ENCODE measurements at places on chromosomes 2 and 18.
A peak's percentile ranks its signal among the peaks of the same experiment; 100 is the strongest.

DNA sequence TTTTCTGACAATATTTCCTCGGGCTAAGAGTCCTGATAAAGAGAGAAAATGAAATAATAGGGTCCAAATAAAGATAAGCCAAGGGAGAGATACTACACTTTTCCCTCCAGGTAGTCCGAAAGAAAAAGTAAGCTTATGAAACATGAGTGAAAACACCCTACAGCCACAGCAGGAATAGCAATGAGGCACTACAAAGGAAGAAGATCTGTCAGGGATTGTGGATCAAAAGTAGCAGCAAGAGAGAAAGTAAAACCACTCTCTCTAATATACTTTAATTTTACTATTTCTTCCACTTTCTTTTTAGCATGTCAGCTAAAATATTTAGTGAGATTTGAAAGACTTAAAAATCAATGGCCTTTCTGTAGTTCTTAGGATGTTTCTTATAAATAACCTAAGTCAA is 1601.8 kb downstream of the LRP1B start:
- DNase-seq, result no peak

- no peak for DNase-seq
Observed at GRCh38 chr2:170818752-170819470, 2.2 kb downstream of the GAD1 start.

DNA sequence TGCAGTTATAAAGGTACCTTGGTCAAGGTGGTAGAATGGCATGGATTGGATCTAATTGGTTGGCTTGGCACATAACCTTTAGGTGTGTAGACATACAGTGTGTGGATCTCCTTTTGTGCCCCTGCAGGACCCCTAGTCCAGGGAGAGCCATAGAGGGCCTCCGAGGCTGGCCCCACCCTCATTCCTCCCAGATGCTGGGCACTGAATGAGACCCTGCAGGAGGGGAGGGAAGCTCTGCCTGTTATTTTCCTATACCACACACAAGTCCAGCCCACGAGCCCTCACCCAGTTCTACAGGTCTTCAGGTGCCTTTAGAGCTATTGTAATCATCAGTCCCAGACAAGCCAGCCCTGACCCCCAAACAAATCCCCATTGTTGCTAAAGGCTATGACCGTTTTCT is 58.9 kb downstream of the KCNF1 start:
- DNase-seq, result no peak

GRCh38 chr2:41510108-41510507 is 537.7 kb upstream of the PKDCC start:
- DNase-seq, result no peak

DNA sequence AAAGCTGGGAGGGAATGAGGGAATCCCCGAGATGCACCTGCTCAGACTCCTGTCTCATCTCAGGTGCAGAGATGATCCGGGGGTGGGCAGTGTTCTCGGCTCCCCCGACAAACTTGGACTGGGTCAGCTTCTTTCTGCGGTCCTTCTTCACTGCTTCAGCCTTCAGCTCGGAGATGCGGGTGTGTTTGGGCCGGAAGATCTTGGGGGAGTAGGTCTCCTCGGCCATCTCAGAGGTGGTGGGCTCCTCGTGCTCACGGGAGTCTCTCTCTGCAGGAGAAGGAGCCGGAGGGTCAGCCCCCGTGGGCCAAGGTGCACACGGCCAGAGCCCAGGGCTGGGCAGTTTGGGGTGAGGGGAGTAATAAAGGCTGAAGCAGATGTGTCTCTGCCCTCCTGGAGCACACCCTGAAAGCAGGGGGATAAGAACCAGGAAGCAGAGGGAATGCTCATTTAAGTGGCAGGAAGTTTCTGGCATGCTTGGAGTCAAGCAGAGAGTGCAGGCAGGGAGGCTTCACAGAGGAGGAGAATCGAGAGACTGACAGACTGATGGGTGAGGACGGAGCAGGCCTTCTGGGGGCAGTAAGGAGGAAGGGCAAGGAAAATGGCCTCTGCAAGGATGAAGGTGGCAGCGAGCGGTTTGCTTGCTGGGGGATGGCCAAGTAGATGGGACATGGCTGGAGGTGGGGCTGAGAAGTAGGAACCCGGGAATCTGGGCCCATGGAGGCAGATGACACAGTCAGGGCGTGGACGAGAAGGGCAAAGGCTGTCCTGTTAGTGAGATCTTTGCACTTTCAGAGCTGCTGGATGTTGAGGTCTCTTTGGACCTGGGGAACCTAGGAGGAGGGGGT is 16.3 kb downstream of the IGFBP5 start:
- DNase-seq, result no peak

DNA sequence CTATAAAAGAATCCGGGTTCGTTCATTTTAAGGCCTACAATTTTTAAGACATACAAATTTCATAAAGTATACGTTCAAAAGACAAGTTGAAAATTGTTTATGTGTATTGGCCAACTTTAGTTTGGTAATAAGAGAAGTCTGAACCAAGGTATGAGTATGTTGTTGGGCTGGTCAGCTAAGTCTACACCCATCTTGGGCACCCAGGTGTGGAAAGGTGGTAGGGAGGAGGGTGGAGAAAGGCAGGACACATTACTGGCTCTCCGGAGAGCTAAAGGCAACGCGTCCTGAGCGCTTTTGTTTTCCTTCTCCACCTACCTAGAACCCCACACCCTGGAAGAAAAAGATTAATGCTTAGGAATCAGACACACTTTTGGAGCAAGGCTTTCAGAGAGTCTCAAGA is 899 bp upstream of the PELI1 start:
- DNase-seq, result no peak

GRCh38 chr2:226077031-226077430 is 677.5 kb downstream of the NYAP2 start:
- DNase-seq, result no peak

DNA sequence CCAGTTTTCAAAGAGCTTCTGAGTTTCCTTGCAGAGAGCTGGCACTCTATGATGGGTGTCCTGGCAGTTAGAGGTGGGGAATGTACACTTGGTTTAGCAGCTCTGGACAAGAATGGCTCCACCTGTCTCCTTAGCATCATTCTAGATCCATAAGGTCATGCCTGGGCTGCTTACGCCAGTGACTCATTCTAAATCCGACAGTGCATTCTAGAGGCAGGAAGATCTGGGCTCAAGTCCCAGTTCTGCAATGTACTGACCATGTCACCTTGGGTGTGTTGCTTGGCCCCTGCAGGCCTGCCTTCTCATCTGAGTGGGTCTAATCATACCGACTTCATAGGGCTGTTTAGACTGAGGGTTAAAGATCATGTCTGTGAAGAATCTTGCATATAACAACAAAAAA is 46.5 kb downstream of the PTGR3 start:
- no peak for DNase-seq

- DNase-seq, result peak; percentile 41
Observed at GRCh38 chr2:169928463-169928864, 101.2 kb downstream of the UBR3 start.

Measured in NCI-H1694 (cell line).